Left renal pelvis (tissue), 4 donors: ENCODE measurements at places on chromosomes 6 and 20. TPM values are rescaled to one million over a fixed set of nuclear protein-coding genes. Genes with fewer than 3 reads are reported as not detected.

The HDGFL1 gene
- not detected for polyA plus RNA-seq

The ZNF831 gene
- 0.10 TPM for polyA plus RNA-seq

The MYLK4 gene
- polyA plus RNA-seq = 1.3 TPM

The GMEB2 gene
- 13.8 TPM for polyA plus RNA-seq

The HLA-DQB1 gene
- polyA plus RNA-seq = 6.7 TPM

The MYH7B gene
- polyA plus RNA-seq = 0.83 TPM

The C20orf202 gene
- polyA plus RNA-seq = 0.45 TPM

The DNMT3B gene
- polyA plus RNA-seq = 8.7 TPM

The RNF8 gene
- polyA plus RNA-seq = 24.4 TPM

The RIPPLY2 gene
- not detected for polyA plus RNA-seq

The FAM83D gene
- 13.2 TPM for polyA plus RNA-seq

The NKAIN4 gene
- polyA plus RNA-seq = 40.8 TPM

The EBF4 gene
- 28.0 TPM for polyA plus RNA-seq

The SRC gene
- 77.9 TPM for polyA plus RNA-seq

The C6orf58 gene
- polyA plus RNA-seq = 1.1 TPM

The KIAA0408 gene
- 3.6 TPM for polyA plus RNA-seq

The MUC21 gene
- not detected for polyA plus RNA-seq

The SLC23A2 gene
- polyA plus RNA-seq = 31.9 TPM

The CCN6 gene
- 4.6 TPM for polyA plus RNA-seq

The KIF25 gene
- polyA plus RNA-seq = 0.87 TPM

The TSBP1 gene
- 0.18 TPM for polyA plus RNA-seq

The CYP39A1 gene
- 8.1 TPM for polyA plus RNA-seq

The SNRNP48 gene
- polyA plus RNA-seq = 24.0 TPM

The PREP gene
- 31.2 TPM for polyA plus RNA-seq

The GPR6 gene
- not detected for polyA plus RNA-seq

The ENPP4 gene
- polyA plus RNA-seq = 15.4 TPM
